ENCODE measurements at places on chromosomes 11 and 22.
A peak's percentile ranks its signal among the peaks of the same experiment; 100 is the strongest.

- DNase-seq: no peak
Observed at GRCh38 chr11:57940044-57940756, 83.5 kb upstream of the OR9Q1 start.

- no peak for DNase-seq
Observed at GRCh38 chr11:2317354-2318050, 15.7 kb downstream of the TSPAN32 start.

GRCh38 chr11:120124355-120124754 lies 13.6 kb downstream of the TRIM29 start:
- DNase-seq: no peak

- DNase-seq: no peak
Observed at GRCh38 chr11:119845756-119846155, 116.8 kb upstream of the NECTIN1 start.

GRCh38 chr22:47198801-47199251 lies 436.4 kb downstream of the TBC1D22A start:
- DNase-seq: no peak

DNA sequence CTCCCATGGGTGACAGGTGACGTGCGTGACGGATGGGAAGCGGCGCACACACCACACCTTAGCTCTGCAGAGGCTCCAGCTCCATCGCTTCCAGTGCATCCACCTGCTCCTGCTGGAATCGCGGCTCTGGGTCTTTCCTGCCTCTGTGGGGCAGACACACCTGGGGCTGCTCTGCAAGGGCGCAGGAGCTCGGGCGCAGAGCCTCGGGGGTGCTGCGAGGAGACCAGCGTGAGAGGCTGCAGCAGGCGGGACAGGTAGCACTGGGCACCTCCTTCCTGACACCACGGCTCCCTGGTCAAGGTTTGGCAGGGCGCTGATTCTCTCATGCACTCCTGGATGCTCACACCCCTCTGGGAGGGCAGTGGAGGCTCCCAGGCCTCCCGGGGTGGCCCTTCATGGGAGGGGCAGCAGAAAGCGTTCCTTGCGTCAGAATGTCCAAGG lies 1494.3 kb downstream of the BRD1 start:
- DNase-seq: no peak

DNA sequence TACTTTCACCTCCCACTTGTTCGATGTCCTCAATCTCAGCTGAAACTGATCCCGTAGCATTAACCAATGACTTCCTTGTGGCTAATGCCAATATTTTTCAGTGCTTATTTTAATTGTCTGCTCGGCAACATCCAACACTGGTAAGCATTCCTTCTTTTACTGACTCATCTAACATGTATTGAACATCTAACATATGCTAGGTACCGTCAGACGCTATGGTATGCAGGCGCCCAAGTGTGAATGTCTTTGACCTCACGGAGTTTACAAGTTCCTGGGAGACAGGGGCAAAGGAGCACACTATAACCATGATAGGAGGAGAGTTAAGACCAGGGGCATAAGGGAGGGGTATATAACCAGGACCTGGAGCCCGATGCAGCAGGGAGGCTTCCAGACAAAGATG lies 1.7 kb downstream of the BRMS1 start:
- no peak for DNase-seq

GRCh38 chr11:72584939-72585597 lies 89.2 kb downstream of the PDE2A start:
- no peak for DNase-seq

GRCh38 chr11:13193613-13194012 lies 84.0 kb upstream of the BMAL1 start:
- no peak for DNase-seq

DNA sequence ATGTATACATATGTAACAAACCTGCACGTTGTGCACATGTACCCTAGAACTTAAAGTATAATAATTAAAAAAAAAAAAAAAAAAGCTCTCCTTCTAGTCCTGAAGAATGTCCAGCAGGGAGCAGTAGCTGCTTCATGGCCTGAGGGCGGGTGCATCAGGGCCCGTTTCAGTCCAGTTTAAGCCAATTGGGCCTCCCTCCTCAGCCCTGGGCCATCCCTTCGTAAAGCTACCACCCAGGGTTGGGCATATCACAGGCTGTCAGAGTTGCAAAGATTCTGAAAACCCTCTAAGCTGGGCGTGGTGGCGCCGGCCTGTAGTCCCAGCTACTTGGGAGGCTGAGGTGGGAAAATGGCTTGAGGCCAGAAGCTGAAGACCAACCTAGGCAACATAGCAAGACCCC lies 5.4 kb downstream of the TMPRSS13 start:
- DNase-seq: no peak

GRCh38 chr11:36945384-36945783 lies 347.3 kb upstream of the RAG2 start:
- peak; percentile 14 for DNase-seq

GRCh38 chr11:60515144-60515855 lies at the start of gene MS4A13:
MS4A13 (plus strand) TSS chr11:60515392; CDS start chr11:60518084, 2,692 bp downstream.
- DNase-seq: no peak

DNA sequence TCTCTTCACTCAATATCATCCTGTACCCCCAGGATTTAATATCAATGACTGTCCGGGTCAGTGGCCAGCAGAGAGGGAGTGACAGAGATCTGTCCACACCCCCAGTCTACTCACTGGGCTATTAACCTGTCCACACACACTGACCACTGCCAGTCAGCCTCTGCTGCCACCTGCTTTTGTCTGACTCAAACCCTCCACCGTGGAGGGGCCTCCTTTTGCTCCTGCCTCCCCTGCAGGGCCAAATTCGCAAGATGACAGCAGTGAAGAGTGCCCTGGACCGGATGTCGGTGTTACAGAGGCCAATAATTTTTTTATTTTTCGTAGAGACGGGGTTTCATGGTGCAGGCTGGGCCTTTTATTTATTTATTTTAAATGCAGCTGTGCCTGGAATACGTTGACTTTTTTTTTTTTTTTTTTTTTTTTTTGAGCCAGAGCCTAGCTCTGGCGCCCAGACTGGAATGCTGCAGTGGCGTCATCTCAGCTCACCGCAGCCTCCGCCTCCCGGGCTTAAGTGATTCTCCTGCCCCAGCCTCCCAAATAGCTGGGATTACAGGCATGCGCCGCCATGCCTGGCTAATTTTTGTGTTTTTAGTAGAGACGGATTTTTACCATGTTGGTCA lies 5.1 kb downstream of the PDXP start:
- DNase-seq: no peak

DNA sequence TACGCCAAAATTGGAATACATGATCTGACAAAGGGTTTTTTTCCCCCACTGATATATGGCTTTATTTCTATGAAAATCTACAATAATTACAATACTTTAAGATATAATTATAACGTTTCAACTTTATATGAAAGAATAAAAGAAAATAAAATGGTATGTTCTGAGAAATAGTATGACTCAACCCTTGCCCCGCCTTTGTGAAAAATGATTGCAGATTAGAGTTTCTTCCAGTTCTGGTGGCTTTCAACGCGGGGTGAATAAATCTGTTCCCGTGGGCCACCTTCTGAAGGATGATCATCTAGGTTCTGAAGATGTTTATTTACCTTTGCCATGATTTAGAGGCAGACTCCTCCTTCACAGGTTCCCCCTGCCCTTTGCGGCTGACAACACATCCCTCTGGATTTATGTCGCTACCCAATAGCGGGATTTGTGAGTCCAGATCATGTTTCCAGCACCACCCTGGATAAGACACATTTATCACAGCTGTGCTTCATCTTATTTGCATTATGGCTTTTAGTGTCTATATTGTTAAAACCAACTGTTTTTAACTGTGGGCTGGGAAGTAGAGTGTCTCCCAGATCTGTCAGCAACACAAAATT lies 607.0 kb upstream of the KIRREL3 start:
- DNase-seq: no peak

DNA sequence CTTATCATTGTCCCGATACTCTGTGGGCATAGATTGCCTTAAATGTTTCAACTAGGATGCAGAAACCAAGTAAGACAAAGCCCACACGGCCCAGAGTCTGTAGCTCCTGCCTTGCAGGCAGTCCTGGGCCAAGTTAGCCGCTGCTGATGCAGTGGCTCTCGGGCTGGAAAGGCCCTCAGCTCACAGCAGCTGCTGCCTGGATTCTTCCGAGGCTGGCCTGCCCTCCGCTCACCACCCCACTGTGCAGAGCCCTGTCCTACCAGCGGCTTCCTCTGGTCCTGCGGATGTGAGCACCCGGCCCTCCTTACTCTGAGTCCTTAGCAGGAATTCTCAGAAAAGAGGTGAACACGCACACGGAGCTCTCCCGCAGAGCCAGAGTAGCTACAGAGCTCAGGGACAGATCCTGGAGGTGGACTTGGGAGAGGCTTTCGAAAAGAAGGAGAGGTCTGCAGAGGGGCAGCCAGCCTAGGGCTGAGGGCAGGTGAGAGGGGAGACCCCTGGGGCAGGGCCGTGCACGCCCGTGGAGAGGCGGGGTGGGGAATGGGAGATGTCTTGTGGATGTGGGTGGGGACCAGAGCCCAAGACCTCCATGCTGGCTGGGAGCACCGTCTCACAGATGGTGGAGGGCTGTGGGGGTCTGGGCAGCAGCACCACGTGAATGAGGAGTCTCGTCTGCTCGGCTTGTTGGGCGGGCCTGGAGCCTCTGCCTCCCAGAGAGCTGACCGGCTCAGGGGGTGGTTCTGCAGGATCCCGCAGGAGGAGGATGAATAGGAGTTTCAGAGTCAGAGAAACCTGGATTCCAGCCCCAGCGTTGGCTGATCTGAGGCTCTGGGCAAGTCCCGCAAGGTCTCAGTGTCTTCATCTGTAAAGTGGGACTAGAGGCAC lies 117.4 kb upstream of the B3GAT1 start:
- no peak for DNase-seq

GRCh38 chr11:69442807-69443137 lies 38.7 kb upstream of the LINC01488 start:
- peak; percentile 71 for DNase-seq

- no peak for DNase-seq
Observed at GRCh38 chr22:45905326-45905923, 71.5 kb downstream of the WNT7B start.

DNA sequence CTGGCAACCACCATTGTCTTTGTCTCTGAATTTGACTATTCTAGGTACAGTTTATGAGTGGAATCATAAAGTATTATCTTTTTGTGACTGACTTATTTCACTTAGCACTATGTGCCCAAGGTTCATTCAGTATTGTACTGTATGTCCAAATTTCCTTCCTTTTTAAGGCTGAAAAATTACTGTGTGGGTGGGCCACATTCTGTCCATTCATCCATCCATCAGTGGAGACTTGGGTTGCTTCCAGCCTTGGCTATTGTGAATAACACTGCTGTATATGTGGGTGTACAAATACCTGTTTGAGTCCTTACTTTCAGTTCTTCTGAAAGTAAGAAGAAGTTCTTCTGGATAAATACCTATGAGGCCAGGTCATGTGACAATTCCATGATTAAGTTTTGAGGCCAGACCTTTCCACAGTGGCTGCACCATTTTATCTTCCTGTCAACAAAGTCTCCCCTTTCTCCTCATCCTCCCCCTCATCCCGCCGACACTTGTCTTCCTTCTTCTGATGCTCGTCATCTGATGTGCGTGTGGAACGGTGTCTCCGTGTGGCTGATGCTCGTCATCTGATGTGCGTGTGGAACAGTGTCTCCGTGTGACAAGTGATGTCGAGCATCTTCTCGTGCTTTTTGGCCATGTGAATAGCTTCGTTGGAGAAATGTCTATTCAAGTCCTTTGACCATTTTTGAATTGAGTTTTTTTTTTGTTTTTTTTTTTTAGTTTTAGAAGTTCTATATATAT lies 49.5 kb downstream of the SBF1 start:
- DNase-seq: no peak

DNA sequence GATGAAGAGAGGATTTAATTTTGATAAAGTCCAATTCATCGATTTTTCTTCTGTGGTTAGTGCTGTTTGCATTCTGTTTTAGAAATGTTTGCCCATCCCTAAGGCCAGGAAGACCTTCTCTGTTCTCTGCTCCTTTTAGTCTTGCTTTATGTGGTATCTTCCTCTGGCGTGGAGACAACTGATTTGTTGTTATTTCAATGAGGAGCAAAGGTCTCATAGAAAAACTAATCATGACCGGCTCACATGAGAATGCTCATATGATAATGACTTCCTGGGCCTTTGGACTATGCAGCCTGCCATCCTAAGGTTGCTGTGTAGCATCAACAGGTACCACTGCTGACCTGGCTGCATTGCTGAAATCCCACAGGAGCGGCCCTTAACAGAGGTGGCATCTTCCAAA lies 19.8 kb downstream of the SCGB1A1 start:
- DNase-seq: no peak

GRCh38 chr11:22582151-22582410 lies 43.5 kb downstream of the FANCF start:
- no peak for DNase-seq

DNA sequence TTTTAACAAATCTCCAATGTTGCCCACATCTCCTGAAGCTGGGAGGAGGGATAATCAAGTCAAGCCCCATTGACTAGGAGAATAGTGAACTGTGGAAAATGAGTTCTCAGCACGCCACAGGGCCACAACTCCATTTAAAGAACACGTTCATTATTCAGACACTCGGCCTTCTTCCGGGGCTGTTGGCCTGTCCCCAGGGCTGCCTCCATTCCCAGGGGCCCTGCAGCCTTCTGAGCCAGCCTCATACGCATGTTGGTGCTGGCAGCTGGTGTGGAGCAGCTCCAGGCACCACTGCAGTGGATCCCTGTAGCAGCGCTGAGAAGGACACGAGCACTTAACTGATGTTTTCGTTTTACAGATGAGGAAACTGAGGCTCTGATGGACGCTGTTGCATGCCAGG lies 87.5 kb upstream of the RCN1 start:
- no peak for DNase-seq

DNA sequence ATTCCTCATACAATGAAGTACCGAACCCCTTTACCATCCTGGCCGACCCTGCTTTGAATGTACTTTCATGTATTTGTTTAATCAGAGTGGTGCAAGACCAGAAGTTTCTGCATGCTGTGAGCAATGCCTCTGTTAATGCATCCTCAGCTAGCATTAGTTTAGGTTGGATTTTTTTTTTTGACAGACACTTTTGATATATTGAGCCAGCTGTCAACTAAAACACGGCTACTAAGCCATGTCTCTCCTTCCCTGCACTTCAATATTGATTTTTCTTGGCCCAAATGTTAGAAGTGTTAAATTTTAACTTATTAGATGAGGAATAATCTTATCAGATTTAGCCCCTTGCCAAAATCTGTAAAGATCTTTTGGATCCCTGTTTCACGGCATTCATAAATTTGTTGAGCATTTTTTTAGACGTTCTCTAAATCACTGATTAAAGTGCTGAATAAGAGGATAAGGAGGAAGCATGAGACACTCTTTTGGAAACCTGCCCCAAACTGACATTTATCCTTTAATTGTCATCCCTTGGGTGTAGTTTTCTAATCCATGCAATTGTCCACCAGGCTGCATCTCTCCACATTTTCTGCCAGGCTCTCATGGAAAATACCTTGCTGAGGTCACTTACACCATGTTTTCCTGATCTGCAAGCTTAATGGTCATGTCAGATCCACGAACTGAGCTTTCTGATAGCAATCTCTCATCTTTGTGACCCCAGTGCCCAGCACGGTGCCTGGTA lies 130.7 kb downstream of the FEZ1 start:
- no peak for DNase-seq
